ENCODE measurements at places on chromosomes 1 and 21.

GRCh38 chr1:110903853-110904500, 31.0 kb downstream of the CD53 start:
- no peak for DNase-seq

- DNase-seq, result peak; percentile 14
These were observed 190.0 kb upstream of the VAMP3 start for GRCh38 chr1:7580923-7581753.

- DNase-seq, result no peak
These were observed 5.0 kb downstream of the ADAMTS1 start for GRCh38 chr21:26840201-26840600.

DNA sequence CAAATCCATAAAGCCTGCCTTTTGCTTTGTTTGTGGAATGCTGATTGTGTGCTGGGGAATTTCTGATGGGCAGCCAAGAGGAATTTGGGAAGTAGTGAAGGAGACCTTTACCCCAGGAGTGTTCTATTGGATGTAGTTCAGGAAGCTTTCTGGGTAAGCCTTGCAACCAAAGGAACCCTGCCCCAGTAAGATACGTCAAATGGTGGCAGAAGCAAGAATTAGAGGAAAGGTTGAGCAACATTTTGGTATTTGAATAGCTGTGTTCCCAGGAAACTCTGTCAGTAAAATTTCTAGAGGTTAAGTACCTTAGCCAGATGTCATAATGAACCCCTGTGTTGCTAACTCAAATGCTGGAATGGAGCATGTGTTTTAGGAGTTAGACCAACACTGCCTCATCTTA, 6.4 kb downstream of the MGST3 start:
- DNase-seq, result peak; percentile 92

DNA sequence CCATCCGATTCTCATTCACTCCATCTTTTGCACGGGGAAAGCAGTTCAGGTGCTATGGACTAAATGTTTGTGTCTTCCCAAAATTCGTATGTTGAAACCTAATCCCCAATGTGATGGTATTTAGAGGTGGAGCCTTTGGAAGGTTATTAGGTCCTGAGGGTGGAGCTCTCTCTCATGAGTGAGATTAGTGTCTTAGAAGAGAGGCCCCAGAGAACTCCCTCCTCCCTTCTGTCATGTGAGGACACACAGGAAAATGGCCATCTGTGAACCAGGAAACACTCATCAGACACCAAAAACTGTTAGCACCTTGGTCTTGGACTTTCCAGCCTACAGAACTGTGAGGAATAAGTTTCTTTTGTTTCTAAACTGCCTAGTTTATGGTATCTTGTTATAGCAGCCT, 15.8 kb upstream of the CCDC190 start:
- no peak for DNase-seq

GRCh38 chr1:47395433-47395832, 20.7 kb upstream of the FOXE3 start:
- no peak for DNase-seq

DNA sequence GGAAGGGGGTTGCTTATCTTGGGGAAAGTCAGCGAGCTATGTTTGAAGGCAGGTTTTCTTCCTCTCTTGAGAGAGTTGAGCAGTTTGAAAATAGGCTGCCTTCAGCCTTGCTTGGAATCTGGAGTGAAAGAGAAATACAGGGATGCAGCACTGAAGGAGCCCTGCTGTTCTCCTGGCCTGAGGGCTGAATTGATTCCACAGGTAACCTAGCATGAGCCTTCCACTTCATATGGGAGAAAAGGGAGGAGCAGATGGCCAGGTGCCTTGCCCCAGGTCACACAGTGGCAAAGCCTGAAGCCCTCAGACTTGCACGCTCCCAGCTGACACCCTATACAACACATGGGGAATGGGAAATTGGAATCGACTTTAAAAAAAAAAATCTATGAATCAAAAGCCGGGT, 88.0 kb upstream of the WLS start:
- DNase-seq, result no peak

DNA sequence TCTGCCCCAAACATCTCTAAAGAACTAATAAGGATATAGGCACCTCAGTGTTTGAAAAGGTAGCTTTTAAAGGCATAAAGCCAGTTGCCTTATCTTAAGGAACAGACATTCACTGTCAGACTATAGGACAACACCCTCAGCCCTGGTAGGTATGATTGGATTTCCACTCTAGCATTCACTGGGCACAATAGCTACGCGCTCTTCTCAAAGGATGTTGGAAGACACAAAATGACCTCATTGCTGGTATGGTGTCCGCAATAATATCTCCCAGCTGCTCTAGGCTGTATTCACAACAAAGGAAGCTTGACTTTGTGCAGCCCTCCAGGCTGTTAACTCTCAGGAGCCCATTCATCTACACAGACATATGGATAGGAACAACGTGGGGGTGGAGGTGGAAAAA, 119.4 kb upstream of the CXADR start:
- DNase-seq, result no peak

- no peak for DNase-seq
These were observed 1.5 kb downstream of the ZNF691 start for GRCh38 chr1:42847721-42848460.

DNA sequence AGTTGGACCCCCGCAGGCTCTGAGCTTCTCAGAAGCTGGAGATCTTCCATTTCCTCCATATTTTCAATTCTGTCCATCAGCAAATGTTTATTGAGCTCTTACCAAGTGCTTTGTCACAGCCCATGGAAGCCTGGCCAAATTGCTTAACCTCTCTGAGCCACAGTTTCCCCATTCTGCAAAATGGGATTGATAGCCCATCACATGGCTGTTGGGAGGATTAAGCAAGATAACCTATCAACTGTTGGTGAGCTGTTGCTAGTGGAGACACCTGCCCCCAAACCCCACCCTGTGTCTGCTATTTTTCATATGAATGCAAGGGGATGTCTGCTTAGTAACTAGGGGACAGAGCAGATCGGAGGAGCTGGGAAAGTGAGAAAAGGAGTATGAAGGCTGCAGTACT, 38.3 kb downstream of the CD34 start:
- DNase-seq, result no peak

DNA sequence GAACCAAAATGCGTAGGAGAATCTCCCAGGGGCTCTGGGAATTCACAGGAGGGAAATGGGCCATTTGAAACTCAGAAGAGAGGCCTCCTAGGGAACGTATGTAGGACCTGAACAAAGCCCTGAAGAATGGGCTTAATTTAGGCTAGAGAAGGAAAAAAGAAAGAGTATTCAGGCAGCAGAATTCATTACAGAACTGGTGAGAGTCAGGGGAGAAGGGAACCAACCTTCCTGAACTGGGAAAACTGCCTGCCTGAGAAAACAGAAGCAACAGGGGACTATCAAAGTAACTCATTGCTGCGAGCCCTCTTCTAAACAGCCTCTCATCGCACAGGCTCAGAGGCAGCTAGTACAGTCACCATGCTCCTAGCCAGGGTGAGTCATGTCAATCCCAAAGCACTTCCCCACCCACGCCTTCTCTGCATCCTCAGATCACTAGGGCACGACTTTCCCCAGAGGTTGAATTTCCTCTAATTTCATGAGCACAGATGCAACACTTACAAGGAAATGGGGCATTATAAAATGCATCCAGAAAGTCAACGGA, 98.1 kb downstream of the ADSS2 start:
- DNase-seq, result peak; percentile 83

- no peak for DNase-seq
These were observed at the start of gene TNFRSF18 for GRCh38 chr1:1206376-1206965. TNFRSF18 (minus strand) TSS chr1:1206592; CDS start chr1:1206571, 21 bp downstream.

DNA sequence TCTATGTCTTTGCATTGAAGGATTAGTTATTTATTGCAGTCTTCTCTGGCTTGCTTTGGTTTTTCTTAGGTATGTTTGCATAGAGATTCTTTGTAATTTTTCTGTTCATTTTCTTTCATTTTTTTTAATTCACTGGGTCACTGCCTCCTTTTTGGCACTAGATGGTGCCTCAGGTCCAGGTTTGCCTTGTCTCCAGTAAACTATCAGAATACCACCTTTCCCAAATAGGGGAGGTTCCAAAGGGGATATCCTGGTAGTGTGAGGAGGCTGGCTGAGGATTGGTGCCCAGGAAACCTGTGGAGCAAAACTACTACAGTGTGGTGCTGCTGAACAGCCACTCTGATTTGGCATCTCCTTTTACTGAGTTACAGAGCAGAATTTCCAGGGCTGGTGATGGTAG, 257.1 kb downstream of the KCTD3 start:
- no peak for DNase-seq

DNA sequence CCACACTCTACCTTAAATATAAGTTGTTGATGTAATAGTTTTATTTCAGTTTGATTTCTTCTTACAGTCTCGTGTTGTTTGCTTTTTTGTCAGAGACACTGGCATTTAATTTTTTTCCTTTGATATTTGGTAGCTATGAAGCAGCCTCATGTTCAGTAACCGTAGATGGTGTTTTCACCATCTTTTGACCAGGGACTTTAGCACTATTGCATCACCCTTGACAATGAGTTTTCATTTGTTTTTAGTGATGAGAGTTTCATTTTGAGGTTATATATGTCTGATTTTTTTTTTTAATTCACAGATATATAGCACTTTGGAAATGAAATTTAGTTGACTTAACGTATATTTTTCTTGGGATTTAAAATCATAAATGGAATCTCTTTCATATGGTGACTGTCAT, 36.2 kb downstream of the CEP350 start:
- no peak for DNase-seq

DNA sequence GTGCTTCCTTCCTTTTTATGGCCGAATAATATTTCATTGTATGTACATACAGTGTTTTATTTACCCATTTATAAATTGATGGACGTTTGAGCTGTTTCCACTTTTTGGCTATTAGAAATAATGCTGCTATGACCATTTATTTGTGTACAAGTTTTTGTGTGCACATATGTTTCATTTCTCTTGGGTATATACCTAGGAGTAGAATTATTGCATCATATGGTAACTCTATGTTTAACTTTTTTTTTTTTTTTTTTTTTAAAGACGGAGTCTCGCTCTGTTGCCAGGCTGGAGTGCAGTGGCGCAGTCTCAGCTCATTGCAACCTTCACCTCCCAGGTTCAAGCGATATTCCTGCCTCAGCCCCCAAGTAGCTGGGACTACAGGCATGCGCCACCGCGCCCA, 19.0 kb downstream of the SDHC start:
- DNase-seq, result no peak

DNA sequence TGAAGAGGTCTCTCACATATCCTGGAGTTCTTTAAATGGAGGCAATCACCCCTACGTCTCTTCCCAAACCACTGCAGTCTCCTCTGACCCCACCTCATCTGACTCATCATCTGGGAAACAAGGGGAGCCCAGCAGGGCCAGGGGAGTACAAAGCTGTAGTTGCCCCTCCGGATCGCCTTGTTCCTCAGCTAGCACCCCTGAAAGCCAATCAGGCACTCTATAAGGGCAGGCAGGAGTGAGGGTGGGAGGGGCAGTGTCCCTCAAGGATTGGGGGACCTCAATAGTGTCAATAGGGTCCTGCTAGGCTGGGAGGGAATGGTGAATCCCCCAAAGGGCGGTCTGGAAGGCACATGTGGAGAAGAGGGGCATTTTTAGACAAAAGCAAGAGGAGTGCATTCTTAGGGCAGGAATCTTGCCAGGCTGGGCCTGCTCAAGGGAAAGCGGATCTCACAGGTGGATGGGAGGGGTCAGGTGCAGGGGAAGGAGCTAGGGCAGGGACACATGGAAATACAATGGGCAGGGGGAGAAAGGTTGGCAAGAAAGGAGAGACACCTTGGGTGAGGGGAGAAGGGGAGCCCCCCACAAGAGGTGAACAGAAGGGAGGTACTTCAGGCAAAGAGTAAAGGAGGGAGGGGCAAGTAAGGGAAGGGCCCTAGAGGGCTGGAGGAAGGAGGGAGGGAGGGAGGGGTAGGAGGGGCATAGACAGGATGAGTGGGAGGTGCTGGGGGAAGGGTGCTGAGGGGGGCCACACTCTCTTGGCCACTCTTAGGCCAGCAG, 5.8 kb downstream of the SHISA4 start:
- no peak for DNase-seq

GRCh38 chr1:225949041-225949440, 8.0 kb upstream of the LEFTY2 start:
- no peak for DNase-seq

DNA sequence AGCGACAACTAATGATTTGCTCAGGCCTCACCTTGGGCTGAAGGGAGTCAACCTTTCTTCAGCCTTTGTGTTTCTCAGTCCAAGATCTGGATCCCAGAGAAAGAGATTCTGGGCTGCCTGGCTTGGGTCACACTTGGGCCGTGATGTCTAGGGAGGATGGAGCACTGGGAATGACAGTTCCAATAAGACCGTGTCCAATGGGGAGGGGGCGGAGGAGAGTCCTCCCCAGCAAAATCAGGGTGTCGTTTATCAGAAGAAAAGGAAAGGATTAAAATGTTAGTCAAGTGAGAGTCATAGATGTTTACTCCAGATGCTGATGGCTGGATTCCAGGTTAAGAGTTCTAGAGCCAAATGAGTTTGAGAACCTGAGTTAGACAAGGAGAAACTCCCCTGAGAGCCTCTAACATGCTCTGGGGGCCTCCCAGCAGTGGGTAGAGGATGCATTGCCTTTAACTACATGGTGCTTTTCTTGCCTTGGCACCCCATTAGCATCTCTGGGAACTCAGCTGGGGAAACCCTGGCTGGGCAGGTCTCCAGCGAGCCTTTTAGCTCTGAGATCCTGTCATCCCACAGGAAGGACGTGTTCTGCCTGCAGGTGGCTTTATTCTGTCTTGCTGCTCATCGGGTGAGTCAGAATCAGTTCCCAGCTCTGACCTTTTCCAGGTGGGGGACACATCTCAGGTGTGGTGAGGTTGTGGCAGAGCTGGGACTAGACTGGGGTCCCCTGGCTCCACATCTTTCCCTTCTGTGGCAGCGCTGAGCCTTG, 22.2 kb downstream of the NIPAL3 start:
- DNase-seq, result peak; percentile 27

DNA sequence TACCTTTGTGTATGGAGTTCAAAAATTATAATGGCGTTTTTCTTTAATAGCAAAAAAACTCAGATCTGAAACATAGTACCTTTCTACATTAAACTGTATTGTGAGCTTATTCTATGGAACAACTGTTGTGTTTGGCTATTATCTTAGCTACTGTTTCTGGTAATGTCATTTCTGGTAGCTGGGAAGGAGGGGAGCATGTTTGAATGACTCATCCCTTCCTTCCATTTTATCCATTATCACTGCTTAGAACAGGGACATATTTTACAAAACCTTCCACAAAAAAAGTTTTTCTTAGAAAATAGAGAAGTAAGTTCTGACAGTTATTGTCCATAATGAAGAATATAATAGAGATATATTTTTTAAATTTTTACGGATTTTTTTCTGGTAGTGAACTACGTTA, 128.3 kb downstream of the NRDC start:
- DNase-seq, result no peak

DNA sequence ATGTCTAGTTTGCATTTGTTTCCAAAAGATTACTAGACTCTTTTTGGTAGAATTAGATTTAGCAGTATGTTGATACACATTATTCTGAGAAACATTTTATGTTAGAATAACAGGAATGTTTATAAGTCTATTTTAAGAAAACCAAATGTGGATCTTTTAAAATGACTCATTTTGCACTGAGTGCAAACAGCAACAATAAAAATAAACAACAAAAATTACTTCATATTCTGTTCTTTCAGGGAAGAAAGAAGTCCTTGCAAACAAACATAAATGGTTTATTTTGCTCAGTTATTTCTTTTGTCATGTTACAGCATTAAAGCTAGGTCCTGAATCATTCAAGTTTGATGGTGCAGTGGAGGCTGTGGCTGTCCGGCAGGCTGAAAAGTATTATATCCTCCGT, 106.8 kb upstream of the TENT5C start:
- peak; percentile 39 for DNase-seq

GRCh38 chr1:56948403-56949023, 17.3 kb downstream of the C8B start:
- no peak for DNase-seq

- DNase-seq, result peak; percentile 71
These were observed 182.4 kb downstream of the DISC1 start for GRCh38 chr1:231808990-231809389.

GRCh38 chr21:35309316-35309715, 260.2 kb upstream of the RUNX1 start:
- no peak for DNase-seq

Data from fibroblast of villous mesenchyme (primary cell).